ENCODE measurements at places on chromosomes 2 and 18. TPM values are rescaled to one million over a fixed set of nuclear protein-coding genes. Genes with fewer than 3 reads are reported as not detected.
A peak's percentile ranks its signal among the peaks of the same experiment; 100 is the strongest.

GRCh38 chr2:23381084-23381483 is 3.9 kb upstream of the KLHL29 start:
- ATAC-seq: peak; percentile 34

Gene ABHD1
- total RNA-seq: 0.40 TPM

Gene XDH
- not detected for total RNA-seq

GRCh38 chr18:44509048-44509447 is 171.6 kb upstream of the SETBP1 start:
- no peak for ATAC-seq

All from activated T-helper 17 cell treated with anti-CD3 and anti-CD28 coated beads, Interleukin-2, amount 50 U/mL, for 72 hours (primary cell).